ENCODE measurements at places on chromosomes 7 and 10.

GRCh38 chr10:29078919-29079318, 210.0 kb upstream of the LYZL1 start:
- DNase-seq = no peak

- no peak for DNase-seq
Observed at GRCh38 chr7:70436790-70437350, 695.1 kb upstream of the GALNT17 start.

GRCh38 chr7:105202616-105203015, 186.1 kb downstream of the SRPK2 start:
- no peak for DNase-seq

- DNase-seq = no peak
Observed at GRCh38 chr10:47443145-47443544, 40.8 kb downstream of the ANXA8 start.

GRCh38 chr7:2645274-2645868, 13.6 kb downstream of the TTYH3 start:
- peak; percentile 47 for DNase-seq

GRCh38 chr10:47438857-47439474, 44.9 kb downstream of the ANXA8 start:
- peak; percentile 65 for DNase-seq

DNA sequence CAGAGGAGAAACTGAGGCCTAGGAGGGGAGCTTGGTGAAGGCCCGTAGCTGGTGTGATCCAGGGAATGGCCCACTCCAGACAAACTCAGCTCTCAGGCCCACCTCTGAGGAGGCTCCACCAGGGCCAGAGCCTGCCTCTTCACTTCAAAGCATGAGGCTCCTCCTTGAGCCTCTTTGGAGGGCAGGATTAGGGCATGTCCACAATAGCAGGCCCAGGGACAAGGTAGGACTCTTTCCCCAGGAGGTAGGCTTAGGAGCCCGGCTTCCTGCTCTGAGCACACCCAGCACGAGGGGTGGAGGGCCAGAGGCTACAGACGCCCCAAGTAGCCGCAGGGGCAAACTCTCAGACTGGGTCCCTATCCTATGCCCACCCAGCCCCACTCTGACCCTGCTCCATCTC, 164.6 kb upstream of the ZMIZ1 start:
- no peak for DNase-seq

- DNase-seq = no peak
Observed at GRCh38 chr7:111865430-111865829, 303.1 kb upstream of the IMMP2L start.

DNA sequence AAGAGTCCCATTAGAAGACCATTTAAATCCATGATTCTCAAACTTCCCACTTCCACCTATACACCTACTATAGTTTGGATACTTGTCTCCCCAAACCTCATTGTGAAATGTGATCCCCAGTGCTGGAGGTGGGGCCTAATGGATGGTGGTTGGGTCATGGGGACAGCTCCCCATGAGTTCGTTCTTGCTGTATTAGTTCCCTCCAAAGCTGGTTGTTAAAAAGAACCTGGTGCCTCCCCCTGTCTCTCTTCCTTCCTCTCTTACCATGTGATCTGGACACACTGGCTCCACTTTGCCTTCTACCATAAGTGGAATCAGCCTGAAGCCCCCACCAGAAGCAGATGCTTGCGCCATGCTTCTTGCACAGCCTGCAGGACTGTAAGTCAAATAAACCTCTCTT, 53.9 kb downstream of the WIPF3 start:
- no peak for DNase-seq

GRCh38 chr7:50479743-50480517, 29.8 kb upstream of the FIGNL1 start:
- no peak for DNase-seq

- no peak for DNase-seq
Observed at GRCh38 chr10:69726850-69727249, 74.9 kb upstream of the COL13A1 start.

DNA sequence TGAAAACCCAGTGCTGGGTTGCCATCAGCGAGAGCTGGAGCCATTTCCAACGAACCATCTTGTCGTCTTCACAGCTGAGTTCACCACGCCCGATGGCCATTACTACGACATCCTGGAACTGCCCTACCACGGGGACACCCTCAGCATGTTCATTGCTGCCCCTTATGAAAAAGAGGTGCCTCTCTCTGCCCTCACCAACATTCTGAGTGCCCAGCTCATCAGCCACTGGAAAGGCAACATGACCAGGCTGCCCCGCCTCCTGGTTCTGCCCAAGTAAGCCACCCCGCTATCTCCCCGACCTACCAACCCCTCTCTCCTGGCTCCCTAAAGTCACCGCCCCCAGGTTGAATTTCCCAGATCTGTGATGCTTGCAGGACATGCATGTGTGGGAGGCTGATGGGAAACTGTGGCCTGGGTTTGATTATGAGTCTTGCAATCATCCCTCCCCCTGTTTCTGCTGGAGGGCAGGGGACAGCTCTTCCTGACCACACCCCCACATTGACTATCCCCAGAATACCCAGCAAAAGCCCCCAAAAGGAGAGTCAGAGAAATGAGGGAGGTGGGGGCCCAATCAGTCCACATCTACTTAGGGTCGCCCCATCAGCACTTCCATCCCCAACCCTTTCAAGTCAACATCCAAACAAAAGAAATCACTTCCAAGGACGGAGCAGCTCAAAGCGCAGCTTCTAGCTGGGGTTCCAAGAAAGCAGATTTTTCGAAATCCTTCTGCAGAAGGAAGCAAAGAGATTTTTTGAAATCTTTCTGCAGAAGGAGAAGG, 6.9 kb downstream of the SERPINE1 start:
- peak; percentile 63 for DNase-seq

DNA sequence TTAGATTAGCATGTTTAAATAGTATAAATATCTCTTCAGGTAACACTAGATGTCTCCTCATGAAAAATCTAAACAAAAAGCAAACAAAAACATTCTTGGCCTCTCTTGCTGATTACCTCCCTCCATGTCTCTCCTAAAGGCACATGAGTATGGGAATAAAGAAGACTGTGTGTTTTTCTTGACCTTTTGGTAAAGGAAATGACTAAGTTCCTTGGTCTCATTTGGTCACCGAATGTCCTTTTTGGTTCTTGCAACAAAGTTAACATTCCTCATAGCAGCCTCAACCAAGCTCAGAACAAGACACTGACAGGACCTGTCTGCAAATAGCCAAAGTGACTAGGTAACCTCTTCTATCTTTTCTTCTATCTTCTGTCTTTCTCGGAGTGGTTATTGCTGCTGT, 35.5 kb downstream of the POM121L12 start:
- DNase-seq = no peak

DNA sequence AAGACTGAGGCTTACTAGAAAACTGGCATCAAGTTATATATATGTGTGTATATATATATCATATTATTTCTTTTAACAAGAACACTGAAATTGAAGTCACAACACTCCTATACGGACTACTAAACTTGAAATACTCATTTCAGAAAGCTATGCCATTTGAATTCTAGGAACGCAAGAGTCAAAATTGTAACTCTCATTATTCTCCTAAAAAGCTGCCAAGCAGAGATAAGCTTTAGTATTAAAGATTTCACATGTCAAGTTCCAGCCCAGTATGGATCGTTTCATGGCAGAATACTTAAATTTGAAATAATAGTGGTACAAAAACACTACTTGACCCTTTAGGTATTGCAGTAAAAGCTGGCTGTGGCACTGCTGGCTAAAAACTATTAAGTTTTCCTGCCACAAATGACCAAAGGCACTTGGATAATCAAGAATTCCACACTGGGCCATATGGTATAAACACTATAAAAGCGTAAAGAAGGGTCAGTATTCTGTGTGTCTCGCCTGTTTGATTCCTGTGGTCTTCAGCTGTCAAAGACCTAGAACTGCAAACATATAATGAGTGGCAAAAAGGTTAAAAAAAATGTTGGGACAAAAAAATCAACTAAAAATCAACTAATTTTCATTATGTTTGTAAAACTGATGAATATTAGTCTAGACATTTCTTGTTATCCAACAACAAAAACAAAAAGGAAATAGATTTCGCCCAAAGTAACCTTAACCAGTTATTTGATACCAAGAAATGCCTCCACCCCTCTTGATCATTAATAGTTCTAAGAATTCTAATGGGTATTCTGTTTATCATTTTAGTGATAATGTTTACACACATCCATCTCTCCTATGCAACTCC, 2.4 kb downstream of the CCDC71L start:
- no peak for DNase-seq

- DNase-seq = no peak
Observed at GRCh38 chr10:43257347-43258210, 9.3 kb downstream of the RASGEF1A start.

DNA sequence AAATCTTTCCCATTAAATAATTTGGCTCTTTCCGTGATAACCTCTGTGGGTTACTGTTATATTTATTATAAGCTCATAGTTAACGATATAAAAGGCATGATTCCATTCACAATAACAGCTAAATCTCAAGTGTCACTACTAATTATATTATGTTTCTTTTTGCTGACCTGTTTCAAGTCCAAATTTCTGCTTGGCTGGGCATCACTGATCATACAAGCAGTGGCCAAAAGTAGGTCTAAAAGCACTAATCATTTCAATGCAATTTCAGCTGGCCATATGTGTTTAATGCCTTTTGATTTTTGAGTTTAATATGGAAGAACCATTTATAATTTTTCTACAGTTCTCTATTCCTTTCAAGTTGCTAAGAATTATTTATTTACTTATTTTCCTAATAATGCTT, 110.7 kb downstream of the SEMA3A start:
- no peak for DNase-seq

GRCh38 chr7:22093936-22094335, 148.2 kb upstream of the CDCA7L start:
- DNase-seq = no peak

DNA sequence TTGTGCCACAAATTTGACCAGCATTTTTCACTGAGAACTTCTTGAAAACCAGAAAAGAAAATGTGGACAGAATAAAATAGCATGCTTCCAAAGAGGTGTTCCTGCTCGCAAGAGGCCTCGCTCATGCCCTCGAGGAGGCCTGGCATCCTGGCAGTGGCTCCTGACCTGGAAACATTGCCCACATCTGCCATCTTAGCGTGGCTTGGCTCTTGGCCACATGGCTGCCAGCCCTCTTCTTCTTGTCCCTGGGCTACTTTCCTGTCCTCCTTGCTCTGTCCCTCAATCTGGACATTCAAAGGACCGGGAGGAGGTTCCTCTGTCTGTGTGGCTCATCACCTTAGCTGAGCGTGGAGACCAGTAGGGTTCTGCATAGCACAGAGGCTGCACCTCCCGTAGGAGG, 131.6 kb upstream of the TMEM72 start:
- DNase-seq = no peak

- DNase-seq = no peak
Observed at GRCh38 chr7:101912716-101913110, 95.3 kb downstream of the CUX1 start.

- DNase-seq = peak; percentile 27
Observed at GRCh38 chr7:80699721-80700256, 61.3 kb downstream of the CD36 start.

DNA sequence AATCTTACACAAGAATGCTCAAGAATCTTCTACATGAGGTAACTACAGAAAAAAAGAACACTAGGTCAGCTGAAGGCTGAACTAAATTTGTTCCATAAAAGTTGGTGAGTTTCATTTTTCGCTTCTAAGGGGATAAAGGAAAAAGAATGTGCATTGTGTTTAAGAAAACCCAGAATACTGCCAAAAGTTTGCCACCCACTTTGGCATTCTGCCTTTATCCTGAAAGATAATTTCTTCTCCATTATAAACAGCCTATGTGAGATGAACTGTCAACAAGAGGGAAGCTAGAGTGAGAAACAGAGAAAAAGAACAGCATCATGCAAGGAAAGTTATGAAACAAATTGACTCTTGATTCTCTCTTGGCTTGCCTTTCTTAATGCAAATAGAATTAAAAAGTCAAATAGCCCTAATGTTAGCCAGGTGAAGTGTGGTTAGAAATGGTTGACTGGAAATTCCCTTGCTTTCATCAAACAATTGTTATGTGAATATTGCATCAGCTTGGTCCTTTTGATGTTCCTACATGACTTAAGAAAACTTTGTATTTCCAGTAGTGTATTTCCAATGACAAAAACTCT, 25.8 kb downstream of the STEAP1 start:
- DNase-seq = peak; percentile 35

- peak; percentile 47 for DNase-seq
Observed at GRCh38 chr10:77974396-77975074, 48.0 kb upstream of the DLG5 start.

- DNase-seq = peak; percentile 42
Observed at GRCh38 chr7:18771834-18772566, 276.5 kb downstream of the HDAC9 start.

- no peak for DNase-seq
Observed at GRCh38 chr10:104337521-104337984, 712 bp downstream of the ITPRIP start.

- DNase-seq = no peak
Observed at GRCh38 chr10:46020344-46020657, 10.1 kb downstream of the NCOA4 start.

GRCh38 chr10:76086170-76086760, 654.8 kb downstream of the LRMDA start:
- DNase-seq = no peak

DNA sequence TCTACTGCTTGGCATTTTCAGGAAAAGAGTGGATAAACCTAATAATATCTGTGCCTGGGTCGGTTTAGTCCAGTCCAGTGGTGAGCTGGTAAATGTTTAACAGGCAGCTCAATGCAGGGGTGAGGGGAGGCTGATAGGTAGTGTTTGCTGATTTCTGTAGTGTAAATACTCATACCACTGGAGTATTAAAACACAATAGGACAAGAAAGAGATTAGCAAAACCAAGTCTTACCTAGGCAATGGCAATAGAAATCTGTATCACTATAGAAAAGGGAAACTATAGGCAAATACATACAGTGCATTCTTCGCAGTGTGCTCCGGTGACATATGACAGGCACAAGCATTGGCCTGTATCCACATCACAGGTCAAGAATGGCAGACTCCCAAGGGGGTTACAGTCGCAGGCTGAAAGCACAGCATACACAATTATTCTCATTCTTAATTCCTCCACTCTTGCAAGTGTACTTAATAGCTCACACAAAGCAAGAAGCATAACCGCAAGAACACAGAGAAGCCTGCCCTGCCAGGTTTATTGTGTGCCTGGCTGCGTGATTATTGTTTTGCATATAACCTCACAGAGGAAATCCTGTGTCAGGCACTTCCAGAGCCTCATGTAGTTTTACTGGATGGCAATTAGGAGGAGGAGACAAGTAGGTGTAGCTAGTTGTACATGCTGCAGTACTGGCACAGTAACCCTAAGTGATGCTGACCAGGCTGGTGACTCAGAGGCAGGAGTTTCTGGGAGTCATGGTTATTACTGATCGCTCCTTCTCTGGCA, 35.0 kb downstream of the LAMB4 start:
- peak; percentile 83 for DNase-seq

- DNase-seq = no peak
Observed at GRCh38 chr7:36148422-36149065, 4.5 kb upstream of the EEPD1 start.

GRCh38 chr10:17432723-17433122, 21.7 kb downstream of the ST8SIA6 start:
- no peak for DNase-seq

- peak; percentile 35 for DNase-seq
Observed at GRCh38 chr7:19747740-19748339, 25.6 kb downstream of the TMEM196 start.

GRCh38 chr7:150756858-150757257, 19.6 kb downstream of the GIMAP5 start:
- no peak for DNase-seq
